Fibroblast of lung (primary cell): ENCODE measurements at places on chromosomes 1 and 21. TPM values are rescaled to one million over a fixed set of nuclear protein-coding genes. Genes with fewer than 3 reads are reported as not detected.

- DNase-seq: no peak
Observed at GRCh38 chr1:9960011-9960410, 16.7 kb downstream of the NMNAT1 start.

- peak; percentile 77 for DNase-seq
Observed at GRCh38 chr21:16522548-16522947, 792.8 kb downstream of the USP25 start.

- DNase-seq: peak; percentile 14
Observed at GRCh38 chr1:63747445-63747844, 26.4 kb upstream of the ROR1 start.

DNA sequence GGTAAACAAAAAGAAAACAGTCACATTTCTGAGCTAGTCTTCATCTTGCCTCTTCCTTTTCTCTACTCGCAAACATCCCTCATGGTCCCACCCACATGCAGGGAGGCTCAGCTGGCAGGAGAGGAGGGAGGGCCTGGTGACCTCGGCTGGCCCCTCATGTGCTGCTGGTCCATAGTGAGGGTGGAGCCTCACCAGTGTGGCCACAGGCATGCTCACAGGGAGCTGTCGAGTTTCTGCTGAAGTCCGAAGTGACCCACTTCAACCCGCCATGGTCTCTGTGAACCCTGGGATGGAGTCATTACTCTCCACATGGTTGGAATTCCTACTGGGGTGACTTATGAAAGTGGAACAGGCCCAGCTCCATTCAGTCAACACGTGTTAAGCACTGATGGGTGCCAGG, 253.4 kb downstream of the RHOU start:
- peak; percentile 20 for DNase-seq

- DNase-seq: no peak
Observed at GRCh38 chr21:45724345-45724961, 80.9 kb downstream of the PCBP3 start.

DNA sequence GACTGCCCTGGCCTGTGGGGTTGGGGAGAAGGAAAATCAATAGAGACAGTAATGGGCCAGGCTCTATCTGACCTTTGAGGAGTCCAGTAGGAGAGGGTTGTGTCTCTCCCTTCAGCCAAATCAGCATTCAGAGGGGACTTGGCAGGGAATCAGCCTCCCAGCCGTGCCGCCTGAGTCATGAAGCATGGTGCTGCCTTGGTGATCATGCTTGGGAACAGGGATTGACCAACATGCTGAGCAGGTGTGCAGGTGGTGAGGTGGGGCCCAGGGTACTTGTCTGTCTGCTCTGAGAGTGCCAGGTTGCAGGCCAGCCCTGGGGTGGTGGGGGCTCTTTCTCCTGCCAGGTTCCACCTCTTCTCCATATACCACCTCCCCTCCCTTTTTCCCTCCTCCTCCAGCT, 58.9 kb upstream of the TLR5 start:
- DNase-seq: no peak

DNA sequence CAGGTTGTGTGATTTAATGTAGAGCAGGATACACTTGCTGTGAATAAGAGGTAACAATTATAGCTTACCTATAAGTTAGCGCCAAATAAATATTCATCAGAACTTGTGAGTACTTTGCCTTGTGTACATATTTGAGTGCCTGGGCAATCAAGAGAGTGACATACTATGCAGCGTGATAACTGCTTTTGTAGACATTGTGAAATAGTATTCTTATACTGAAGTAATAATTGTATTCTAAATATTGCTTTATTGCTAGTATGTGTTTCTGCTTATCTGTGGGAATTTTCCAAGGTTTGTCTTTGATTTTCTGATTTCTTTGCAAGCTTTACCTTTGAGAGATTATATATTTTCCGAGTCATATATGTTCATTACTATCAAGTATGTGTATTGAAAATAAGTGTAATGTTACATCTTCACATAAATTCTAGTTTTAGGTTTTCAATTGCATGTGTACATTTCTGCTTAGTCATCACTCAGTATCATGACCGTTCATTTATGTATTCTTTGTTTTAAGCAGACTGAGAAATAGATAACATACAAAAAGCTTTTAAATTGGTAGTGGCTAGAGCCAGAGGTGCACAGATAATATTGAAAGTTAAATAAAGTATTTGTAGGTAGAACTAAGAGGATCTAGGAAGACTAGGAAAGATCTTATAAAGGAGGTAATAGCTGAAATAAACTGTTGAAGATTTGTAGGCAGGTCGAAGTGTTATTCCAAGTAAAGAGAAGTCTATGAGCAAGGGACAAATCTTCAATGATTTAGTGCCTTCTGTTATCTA, 19.5 kb downstream of the USP25 start:
- DNase-seq: peak; percentile 8

DNA sequence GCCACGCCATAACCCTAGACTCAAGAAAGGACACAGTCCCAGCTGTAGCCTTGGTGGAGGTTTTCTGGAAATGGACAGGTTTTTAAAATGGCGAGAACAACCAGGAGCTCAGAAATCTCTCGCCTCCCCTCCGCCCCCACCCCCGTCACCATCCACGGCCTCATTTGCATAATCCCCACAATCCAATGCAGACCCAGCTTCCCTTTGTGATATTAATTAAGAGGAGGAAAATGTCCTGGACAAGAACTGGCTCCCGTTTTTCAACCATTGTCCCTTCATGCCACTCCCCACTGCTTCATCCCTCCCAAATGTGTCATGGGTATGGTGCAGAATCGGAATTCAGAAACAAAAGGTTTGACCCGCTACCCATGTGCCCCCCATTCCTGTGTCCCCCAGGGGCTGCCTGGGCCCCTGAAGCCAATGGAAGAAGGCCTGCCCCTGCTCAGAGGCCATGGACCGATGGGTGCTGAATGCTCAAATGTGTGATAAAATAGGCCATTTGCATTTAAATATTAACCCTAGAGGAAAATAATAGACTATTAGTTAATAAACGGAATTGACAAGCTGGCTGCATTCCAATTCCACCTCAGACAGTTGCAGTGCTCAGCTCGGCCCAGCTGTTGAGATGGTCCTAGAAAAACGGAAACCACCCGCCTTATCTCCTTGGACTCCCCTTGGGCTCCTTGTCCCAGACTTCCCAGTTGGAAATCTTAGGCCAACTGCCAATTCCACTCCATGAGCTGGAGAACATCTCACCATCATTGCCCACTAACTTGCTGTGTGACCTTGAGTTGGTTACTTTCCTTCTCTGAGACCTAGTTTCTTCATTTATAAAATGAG, 10.7 kb upstream of the EPHB2 start:
- DNase-seq: no peak

DNA sequence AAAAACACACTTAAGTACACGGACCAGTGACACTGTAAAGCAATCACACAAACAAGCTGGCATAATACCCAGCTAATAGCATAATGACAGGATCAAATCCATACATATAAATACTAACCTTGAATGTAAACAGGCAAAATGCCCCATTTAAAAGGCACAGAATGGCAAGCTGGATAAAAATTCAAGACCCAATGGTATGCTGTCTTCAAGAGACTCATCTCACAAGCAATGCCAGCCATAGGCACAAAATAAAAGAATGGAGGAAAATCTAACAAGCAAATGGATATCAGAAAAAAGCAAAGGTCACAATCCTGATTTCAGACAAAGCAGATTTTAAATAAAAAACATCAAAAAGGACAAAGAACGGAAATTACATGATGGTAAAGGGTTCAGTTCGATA, 79.1 kb upstream of the PTGFR start:
- no peak for DNase-seq

The CELA3B gene
- polyA plus RNA-seq: not detected in 2 replicates

The TRPM2 gene
- not detected in 2 replicates for polyA plus RNA-seq

The AGO1 gene
- polyA plus RNA-seq: 12.8 and 17.5 TPM in 2 replicates

The ANXA9 gene
- polyA plus RNA-seq: 0.03 and 0.07 TPM in 2 replicates

The BSND gene
- not detected in 2 replicates for polyA plus RNA-seq

The TMEM125 gene
- polyA plus RNA-seq: 0.03 TPM in 1 of 2 replicates, not detected in the other

The TTC3 gene
- 93.2 and 121 TPM in 2 replicates for polyA plus RNA-seq

The LEMD1 gene
- not detected in 2 replicates for polyA plus RNA-seq

The KLHL12 gene
- polyA plus RNA-seq: 39.4 and 46.3 TPM in 2 replicates
